ENCODE measurements at places on chromosomes 3 and 15.

DNA sequence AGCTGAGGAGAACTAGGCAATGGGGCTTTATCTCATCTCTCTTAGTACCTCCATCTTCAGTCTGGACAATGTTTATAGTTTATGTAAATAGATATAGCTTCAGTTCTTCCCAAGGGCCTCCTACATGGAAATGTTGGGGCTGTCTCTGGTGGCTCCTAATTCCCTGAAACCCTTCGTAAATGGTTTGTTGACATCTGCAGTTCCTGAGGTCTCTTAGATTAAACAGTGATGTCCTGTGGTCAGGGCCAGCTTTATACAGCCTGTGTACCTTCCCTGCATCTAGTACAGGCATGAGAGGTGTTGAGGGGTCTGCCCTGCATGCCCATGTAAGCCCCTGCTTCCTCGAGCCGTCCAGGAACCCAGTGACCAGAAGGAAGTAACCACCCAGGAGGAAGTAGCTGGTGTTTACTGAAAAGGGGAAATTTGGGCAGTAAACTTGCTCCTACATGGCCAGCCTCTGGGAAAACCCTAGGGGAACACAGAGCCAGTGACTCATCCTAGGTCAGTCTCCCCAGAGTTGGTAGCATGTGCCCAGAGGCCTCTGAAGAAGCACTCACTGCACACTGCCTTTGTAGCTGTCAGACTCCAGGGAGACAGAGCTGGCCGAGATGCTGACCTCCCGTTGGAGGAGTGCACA lies 4.7 kb upstream of the TBC1D2B start:
- no peak for DNase-seq

- no peak for DNase-seq
These were observed 12.9 kb upstream of the FAM3D start for GRCh38 chr3:58679446-58679845.

DNA sequence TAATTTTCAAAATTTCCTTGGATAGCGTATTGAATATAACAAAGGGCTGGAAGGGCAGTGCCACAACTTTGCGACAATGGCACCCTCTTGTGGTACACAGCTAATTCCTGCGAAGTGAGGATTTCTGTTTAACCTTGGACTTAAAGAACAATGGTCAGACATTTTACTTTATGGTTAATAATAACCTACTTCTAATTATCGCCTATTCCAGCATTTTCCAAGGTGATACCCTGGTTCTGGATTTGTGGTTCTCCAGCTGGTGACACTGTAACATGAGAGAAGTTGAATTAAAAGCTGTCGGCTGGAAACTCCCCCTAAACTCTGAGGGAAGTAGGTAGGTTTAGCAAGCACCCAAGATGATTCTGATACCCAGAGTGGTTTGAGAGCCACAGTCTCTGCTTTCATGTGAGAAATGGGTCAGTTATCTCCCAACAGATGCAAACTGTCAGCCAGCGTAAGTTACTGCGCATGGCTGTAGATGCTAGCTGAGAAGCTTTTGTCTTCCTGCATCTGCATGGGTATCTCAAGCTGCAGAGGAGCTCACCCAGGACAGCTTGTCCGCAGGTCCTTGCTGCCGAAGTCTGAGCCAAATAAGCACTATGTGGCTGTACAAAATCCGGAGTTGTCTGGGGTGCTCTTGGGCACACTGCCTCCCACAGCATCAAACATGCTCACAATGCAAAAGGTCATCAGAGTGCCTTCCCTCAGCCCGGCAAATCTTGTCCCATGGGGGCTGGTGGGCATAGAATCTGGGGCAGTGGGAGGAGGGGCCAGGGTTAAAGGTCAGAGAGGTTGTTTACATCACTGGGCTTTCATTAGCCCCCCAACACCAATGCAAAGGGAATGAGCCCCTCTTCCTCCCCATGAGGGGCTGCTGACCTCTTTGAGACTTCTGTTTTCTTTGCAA lies 6.6 kb upstream of the CHSY1 start:
- peak; percentile 47 for DNase-seq

GRCh38 chr15:38721568-38721945 lies 156.9 kb upstream of the RASGRP1 start:
- DNase-seq: no peak

GRCh38 chr3:39385456-39386090 lies 2.4 kb downstream of the SLC25A38 start:
- DNase-seq: no peak

DNA sequence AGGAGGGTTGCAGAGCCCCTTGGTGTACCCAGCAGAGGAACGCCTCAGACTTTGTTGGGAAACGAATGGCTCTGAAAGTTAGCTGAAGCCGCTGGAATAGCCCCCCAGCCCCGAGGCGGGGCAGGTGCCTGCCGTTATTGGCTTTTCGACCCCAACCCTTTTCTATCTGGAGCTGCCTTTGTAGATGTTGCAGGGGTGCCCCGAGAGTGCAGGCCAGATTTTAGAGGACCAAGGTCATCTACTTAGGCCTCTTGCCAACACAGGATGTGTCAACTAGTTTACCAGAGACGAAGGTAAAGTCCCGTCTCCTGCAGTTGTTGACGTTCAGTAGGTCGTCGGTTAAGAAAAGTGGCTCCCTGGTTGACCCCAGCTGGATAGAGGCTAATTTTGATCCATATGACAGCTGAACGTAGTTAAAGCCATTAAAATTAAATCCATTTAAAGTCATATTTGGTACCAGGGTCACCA lies 579 bp upstream of the UBE3A start:
- no peak for DNase-seq

DNA sequence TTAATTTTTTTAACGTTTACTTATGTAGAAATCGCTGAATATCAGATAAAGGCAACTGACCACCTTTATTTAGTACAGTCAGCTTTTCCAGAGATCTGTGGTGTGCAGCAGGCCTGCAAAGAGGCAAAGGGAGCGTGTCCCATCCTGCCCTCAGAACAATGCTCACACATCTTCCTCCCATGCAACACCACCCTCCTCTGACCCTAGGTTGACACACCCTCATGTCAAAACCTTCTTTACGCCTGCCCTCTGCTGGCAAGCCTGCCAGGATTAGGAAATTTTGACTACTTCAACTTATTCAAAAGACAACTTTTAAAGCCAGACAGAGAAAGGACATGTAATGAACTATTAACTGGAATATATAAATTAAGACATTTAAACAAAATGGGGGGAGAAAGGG lies 513.7 kb downstream of the FOXP1 start:
- DNase-seq: peak; percentile 62

- DNase-seq: no peak
These were observed 28.1 kb downstream of the ATRIP start for GRCh38 chr3:48474619-48475018.

DNA sequence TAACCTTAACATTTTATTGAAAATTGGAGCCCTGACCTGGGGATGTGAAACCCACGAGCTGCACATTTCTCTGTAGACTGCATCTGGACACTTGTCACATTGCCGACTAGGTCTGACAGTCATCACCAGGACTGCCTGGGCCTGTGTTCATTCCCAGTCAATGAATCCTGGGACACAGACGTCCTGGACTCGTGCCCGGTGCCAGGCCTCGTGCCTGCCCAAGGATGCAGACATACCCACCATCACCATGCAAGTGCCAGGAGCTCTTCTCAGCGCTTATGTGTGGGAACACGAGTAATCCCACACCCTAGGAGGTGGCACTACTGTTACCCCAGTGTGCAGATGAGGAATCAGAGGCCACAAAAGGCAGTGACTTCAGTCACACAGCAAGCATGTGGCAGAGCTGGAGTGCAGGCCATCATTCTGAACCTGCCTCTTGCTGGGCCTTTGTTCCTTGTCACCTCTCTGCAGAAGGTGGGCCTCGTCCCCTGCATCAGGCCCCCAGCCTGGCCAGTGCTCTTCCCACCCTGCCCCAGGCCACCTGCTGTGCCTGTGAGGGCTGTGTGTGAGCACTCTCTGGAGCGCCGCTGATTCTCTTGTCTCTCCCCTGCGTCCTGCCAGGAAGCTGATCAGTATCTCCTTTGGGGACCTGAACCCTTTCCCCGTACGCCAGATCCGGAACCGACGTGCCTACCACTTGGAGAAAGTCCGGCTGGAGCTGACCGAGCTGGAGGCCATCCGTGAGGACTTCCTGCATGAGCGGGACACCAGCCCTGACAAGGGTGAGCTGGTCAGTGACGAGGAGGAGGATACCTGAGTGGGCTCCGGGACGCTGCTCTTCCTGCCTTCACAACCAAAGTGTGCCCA lies 58.5 kb downstream of the ADAMTS7 start:
- no peak for DNase-seq

DNA sequence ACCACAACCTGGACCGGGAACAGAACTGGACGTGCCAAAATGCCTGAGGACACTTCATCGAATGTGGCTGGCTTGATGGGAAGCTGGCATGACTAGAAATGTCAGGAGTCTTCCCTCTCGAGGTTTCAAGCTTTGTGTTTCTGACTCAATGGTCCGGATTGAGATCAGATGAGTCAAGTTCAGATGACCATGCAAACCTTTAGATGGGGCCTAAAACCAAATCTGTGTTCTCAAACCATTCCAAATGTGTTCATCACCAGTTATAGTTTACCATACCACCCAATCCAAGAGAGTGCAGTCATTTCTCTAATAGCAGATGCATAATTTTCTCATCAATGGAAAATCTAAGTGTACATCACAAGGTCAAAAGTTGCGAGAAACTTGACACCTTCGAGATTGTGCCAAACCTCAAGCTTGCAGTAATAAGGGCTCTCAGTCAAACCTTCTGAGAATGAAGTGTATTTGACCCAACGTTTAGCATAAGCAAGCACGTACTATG lies 369.1 kb downstream of the RORA start:
- DNase-seq: no peak

- DNase-seq: no peak
These were observed 9.0 kb downstream of the ARPP21 start for GRCh38 chr3:35648347-35648746.

DNA sequence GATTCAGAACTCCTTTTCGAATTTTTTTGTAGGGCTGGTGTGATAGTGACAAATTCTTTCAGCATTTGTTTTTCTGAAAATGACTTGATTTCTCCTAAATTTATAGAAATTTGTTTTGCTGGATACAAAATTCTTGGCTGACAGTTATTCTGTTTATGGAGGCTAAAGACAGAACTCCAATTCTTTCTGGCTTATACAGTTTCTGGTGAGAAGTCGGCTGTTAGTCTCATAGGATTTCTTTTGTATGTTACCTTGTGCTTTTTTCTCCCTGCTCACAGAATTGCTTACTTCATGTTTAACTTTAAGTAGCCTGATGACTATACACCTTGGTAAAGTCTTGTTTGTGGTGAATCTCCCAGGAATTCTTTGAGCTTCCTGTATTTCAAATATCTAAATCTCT lies 1264.6 kb downstream of the NSUN3 start:
- DNase-seq: no peak

- DNase-seq: no peak
These were observed 619.8 kb upstream of the KCNMB2 start for GRCh38 chr3:177916461-177916860.

Data from activated T-cell treated with anti-CD3 and anti-CD28 coated beads for 4 hours (primary cell).